CD4-positive, alpha-beta T cell treated with Interleukin-4 for 1 hour (primary cell): ENCODE measurements at places on chromosomes 11 and 22.

DNA sequence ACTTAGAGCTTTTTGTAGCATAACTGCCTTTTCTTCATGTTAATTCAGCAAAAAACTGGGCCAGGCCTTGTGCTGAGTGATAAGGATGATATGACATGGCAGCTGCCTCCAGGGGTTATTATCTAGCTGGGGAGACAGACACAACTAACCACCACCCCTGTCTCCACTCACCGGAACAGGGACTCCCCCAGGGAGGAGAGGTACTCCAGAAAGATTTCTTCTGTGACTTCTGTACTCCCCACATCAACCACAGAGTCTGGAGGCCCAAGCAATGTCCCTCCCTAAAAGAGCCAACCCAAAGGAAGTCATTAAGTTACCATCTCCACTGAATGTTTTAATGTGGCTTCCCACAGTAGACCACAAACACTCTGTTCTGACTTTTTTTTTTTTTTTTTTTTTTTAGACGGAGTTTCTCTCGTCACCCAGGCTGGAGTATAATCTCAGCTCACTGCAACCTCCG lies 14.3 kb upstream of the PMM1 start:
- DNase-seq: peak; percentile 63

GRCh38 chr11:26348776-26349175 lies 16.8 kb downstream of the ANO3 start:
- DNase-seq: no peak

DNA sequence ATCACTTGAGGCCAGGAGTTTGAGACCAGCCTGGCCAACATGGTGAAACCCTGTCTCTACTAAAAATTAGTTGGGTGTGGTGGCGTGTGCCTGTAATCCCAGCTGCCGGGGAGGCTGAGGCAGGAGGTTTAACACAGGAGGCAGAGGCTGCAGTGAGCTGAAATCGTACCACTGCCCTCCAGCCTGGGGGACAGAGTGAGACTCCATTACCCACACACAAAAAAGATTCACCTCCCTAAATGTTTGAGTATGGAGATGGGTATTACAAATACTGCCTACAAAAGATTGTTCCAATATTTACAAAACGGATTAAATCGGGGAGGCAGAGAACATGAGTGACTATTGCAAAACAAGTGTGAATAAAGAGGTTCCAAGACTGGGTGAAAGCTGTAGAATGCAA lies 98.3 kb downstream of the PICALM start:
- no peak for DNase-seq

DNA sequence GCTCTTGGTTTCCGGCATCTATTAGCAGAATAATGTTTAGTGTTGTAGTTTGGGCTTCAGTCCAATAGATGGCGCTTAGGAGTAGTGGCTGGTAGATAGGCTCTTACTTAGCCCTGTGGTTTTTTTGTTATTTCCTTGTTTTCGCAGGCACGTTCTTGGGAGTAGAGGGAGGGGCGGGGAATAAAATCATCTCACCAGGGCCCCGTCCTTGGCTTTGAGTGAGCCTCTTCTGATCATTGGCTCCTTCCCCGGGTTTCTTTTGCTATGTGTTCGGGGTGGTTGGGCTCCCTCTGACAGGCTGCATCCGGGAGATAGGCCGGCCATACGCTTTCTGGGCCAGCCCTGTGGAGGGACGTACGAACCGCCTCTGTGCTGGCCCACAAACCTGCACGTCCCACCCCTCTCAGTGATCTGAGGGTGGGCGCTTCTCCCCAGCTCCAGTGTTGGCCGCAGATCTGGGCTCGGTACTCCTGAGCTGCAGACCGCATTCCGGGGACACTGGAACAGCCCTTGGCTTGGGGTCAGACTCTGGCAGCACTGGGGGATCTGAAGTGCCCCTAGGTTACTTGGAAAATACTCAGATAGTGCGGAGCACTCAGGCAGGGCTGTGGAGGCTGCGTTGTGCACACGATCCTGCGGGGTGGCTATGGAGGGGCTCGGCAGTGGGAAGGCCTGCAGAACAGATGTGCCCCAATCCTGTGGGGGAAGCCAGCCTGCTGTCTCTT lies 217.0 kb downstream of the DYNC2H1 start:
- DNase-seq: no peak

DNA sequence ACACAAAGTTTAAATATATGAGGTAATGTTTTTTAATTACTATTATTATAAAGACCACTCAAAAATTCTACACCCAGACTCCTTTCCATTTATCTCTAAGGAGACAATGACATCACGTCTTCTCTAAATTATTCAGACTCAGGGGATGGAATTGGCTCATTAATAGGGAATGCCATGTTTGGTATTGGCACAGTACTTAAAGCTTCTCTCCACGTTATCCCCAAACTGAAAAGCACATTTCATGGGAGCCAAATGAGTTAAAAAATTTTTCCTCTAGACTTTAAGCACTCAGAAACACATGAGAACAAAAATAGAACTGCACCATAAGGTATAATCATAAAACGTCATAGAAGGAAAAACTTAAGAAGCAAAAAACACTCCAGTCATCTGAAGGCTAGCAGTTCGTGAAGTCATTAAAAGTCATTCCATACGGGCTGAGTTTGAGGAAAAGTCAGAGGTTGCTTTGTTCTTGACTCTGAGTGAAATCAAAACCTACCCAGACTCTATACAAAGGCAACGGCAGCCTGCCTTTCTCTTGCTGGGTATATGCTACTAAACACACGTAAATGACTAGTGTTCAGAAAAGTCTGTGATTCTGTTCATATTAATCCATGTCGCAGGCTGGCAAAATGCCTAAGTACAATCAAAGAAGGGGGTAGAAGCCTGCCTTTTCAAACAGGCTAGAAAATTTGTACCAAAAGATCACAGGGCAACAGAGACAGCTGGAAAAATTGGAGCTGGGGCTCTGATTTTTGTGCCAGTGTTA lies 8.7 kb upstream of the MPPED2 start:
- no peak for DNase-seq

GRCh38 chr22:35192129-35192918 lies 65.0 kb upstream of the HMGXB4 start:
- DNase-seq: no peak

DNA sequence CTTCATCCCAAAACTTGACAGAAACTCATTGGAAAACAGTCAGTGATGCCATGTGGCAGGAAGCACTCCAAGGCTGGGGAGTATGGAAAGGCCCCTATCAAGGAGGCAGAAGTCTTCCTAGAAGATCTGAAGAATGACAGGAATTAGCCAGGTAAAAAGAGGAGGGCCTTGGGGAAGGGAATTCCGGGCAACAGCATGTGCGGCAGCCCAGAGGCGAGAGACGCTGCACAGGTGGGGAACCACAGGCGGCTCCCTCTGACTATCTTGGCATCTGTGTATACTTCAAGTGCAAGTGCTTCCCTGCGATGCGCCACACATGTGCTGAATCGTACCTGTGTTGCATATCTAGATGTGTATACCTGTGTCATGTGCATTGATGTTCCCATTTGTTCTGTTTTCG lies 12.7 kb downstream of the PDE2A start:
- no peak for DNase-seq

- no peak for DNase-seq
These were observed 7.3 kb downstream of the SNX19 start for GRCh38 chr11:130908770-130909625.

DNA sequence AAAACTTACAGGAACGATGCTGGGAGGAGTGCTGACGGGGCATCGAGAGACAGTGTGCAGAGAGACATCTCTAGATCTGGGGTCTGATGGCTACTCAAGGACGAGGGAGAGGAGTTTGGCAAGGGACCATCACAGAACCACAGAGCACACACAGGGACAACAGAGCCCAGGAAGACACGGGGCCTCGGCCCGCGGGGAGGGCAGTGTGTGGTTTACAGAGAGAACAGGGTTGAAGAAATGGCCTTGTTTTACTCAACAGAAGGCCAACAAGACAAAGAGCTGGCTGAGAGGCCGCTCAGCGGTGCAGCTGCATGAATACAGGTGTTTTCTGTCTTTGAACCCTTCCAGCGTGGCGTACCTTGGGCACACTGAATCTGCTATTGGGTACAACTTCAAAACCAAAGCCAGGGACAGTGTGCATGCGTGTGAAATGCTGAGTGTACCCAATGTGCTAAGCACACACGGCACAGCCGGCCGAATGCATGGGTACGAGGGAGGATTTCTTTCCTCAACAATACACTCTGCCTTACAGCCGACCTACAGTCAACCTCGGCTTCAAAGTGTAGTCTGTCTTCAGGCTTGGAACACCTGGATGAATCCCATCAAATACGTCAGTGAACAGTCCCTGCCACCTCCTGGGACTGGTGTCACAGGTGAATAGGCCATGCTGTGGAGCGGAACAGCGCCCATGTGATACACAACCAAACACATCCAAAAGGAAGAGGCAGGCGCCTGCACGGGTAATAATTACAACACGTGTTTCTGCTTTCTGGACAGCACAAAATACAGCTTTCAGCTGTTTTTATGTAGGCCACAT lies 20.7 kb upstream of the BID start:
- no peak for DNase-seq

DNA sequence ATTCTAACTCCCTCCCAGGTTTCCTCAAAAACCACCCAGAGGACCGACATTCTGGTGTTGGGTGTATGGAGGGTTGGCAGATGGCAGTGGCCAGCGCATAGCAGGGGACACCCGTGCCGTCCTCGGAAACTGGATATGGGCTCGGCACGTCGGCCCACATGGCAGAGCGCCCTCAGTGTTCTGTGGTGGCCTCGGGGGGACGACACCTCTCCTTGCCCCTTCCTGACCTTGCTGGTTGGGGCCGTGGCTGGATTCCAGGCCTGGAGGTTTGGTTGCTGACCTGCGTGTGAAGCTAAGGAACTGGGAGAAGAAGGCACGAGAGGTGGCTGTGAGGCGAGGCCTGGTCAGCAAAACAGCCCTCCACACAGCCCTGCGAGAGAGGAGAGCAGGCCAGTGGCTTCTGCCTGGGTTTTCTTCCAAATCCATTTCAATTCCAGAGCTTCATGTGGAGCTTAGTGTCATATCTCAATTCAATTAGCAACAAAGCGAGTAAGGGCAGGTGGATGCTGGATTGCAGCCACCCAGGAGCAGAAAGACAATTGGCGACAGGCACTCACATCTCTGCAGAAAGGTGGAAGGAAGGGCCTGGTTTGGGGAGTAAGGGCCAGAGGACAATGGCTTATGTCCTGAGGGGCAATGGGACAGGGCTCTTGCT lies 478.4 kb downstream of the BRD1 start:
- DNase-seq: peak; percentile 9

- DNase-seq: no peak
These were observed 38.9 kb downstream of the MS4A2 start for GRCh38 chr11:60127311-60127811.

DNA sequence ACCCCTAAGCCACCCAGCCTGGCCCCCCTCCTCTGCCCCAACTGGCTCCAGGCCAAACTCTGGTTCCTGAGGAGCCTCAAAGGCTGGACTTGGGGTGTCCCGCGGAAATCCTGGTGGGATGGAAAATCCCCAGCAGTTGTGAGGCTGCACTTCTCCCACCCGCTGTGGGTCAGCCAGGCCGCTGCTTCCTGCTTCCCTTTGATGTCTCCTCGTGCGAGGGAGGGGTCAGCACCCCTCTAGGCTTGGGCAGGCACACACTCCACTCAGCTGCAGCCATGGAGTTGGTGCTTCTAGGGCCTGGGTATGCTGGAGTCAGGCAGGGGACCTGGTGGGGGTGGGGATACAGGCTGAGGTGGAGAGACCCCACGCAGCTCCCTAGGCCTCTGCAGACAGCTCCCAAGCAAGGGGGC lies 12.0 kb downstream of the KCNQ1OT1 start:
- DNase-seq: no peak

- no peak for DNase-seq
These were observed 40.6 kb downstream of the SCUBE1 start for GRCh38 chr22:43302531-43303041.

- DNase-seq: peak; percentile 25
These were observed 197.7 kb downstream of the CASP12 start for GRCh38 chr11:104700609-104701008.

DNA sequence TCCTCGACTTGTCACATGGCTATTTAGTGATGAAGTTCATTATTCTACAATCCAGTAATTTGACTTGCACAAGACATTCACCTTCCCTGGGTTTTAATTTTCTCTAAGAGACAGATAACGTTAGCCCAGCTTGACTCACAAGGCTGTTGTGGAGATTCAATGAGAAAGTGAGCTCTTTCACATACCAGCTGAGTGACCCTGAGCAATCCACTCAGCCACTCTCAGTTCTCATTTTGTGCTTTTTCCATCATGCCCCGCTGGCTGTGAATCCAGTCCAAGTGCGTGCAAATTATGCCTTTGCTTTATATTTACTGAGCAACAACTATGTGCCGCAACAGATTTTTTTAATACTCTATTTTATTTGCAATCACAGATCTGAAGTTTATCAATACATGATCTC lies 176.5 kb downstream of the LARGE1 start:
- DNase-seq: no peak

- DNase-seq: no peak
These were observed 21.4 kb downstream of the INSC start for GRCh38 chr11:15136166-15136565.

DNA sequence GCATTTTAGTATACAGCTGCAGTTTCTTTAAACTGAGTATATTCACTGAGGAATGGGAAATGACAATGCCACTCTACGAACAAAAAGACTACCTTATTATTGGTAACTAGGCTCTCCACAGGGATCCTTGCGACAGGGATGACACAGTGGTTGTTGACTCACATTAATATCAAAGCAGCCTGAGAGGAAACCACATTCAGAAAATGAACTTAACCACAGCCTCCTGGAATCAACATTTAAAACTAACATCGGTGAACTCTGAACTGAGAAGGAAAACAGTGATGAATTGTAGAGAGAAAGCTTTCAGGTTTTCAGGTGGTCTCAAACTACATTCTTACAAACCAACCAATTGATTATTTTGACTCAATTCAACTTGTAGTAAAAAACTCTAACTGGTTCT lies 90.3 kb upstream of the MTMR2 start:
- DNase-seq: peak; percentile 47

- DNase-seq: no peak
These were observed 2.4 kb downstream of the RASSF10 start for GRCh38 chr11:13011466-13012055.

GRCh38 chr22:27065279-27065678 lies 407.9 kb downstream of the MIAT start:
- no peak for DNase-seq

- DNase-seq: no peak
These were observed 27.8 kb upstream of the CARS1 start for GRCh38 chr11:3085052-3085451.

DNA sequence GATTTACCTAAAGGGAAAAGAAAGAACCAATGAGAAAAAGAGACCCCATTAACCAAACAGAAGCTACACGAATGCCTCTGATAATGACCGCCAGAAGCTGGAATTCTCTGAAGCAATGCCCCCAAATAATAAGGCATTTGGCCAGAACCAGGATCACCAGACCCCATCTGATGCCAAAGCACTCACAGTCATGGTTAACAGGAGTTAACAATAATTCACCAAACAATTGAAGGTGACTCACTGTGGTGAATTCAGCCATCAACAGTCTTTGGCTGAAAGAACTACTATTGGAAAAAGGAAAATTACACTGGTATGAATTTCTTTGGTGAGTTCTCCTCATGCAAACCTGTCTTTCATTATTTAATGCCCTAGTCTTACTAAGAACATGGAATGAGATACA lies 21.9 kb upstream of the NFRKB start:
- no peak for DNase-seq

- no peak for DNase-seq
These were observed 12.0 kb upstream of the ANO3 start for GRCh38 chr11:26319906-26320305.

- DNase-seq: no peak
These were observed 2.6 kb downstream of the ALG12 start for GRCh38 chr22:49915610-49916009.
